ENCODE measurements at places on chromosomes 16 and 17.

- DNase-seq, result no peak
These were observed 467.2 kb downstream of the CDH8 start for GRCh38 chr16:61569028-61569427.

GRCh38 chr16:75108792-75109731 is 7.5 kb downstream of the LDHD start:
- peak; percentile 59 for DNase-seq

DNA sequence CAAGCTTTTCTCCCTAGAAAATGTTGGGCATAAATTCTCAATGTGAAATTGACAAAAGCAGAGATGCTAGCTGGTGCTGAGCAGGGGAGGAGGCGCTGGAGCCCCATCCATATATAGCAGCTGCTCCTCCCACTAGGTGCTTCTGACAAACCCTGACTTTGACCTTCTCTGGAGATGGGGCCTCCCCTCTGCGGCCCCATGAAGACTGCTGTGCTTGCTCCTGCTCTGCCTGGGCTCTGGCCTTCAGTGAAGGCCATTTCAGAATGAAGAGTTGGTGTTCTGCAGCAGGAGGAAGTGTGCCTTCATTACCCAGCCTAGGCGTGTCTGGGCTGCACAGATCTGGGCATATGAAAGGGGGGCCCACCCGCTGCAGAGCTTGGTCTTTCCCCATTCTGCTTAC is 29.7 kb downstream of the ASIC2 start:
- no peak for DNase-seq

DNA sequence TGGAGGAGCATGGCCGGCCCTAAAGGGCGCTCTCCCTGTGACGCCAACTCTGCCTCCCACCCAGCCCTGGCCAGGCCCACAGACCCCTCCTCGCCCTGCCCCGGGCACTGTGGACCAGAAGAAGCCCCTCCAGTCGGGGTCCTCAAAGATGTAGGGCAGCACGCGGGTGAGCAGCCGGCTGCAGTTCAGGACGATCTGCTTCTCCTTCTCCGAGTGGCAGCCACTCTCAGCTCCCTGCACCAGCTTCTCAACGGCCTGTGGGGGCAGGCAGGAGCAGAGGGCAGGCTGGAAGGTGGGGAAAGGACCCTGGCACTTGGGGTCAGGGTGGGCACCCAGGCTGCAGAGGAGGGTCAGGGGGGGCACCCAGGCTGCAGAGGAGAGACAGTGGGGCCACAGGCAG is 8.9 kb downstream of the HID1 start:
- no peak for DNase-seq

- no peak for DNase-seq
These were observed 103.1 kb downstream of the SOX9 start for GRCh38 chr17:72223866-72224291.

GRCh38 chr16:11980136-11980844 is 3.8 kb downstream of the SNX29 start:
- DNase-seq, result no peak

- DNase-seq, result no peak
These were observed 11.5 kb downstream of the AANAT start for GRCh38 chr17:76478730-76479514.

GRCh38 chr16:89061590-89062380 is 31.9 kb upstream of the ACSF3 start:
- DNase-seq, result no peak

DNA sequence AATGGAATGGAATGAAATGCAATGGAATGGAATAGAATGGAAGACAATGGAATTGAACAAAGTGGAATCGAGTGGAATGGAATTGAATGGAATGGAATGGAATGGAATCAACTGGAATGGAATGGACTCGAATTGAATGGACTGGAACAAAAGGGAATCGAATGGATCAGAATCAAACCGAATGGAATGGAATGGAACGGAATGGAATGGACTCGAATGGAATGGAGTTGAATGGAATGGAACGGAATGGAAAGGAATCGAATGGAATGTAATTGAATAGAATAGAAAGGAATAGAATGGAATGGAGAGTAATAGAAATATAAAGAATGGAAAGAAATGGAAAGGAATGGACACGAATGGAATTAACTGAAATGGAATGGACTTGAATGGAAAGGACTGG is 475.2 kb upstream of the WSB1 start:
- DNase-seq, result no peak

DNA sequence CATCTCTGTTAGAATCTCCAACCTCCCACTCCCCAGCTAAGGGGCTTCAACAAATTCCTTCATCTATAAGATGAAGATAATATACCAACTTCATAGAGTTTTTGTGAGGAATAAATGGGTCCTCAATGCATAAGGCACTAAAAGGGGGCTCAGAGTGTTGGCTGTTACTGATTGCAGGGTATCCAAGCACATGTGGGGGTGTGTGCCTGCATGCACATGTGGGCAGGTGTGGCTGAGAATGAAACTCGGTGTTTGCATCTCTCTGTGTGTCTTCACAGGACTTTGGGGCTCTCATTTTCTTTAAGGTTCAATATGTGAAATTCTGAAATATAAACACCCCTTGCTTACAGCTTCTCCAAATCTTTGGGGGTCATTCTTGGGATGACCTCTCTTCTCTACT is 4.1 kb upstream of the PPP1R9B start:
- no peak for DNase-seq

DNA sequence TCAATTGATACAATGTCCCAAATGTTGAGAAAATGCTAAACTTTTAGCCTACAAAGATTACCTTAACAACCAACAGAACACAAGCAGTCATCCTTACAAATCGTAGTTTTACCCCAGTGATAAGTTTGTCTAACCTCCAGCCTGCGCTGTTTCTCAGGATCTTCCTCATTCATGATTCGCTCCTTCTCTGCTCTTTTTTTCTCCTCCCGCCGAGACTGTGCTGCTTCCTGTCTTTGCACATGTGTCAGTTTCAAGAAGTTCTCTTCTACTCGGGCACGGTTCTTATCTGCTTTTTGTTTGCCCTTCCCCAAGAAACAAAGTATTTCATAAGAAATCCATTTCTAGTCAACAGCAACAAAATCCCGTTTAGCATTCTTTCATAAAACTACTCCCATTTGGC is 10.2 kb upstream of the STRADA start:
- DNase-seq, result no peak

- no peak for DNase-seq
These were observed 5.0 kb downstream of the TSPAN10 start for GRCh38 chr17:81641825-81642489.

DNA sequence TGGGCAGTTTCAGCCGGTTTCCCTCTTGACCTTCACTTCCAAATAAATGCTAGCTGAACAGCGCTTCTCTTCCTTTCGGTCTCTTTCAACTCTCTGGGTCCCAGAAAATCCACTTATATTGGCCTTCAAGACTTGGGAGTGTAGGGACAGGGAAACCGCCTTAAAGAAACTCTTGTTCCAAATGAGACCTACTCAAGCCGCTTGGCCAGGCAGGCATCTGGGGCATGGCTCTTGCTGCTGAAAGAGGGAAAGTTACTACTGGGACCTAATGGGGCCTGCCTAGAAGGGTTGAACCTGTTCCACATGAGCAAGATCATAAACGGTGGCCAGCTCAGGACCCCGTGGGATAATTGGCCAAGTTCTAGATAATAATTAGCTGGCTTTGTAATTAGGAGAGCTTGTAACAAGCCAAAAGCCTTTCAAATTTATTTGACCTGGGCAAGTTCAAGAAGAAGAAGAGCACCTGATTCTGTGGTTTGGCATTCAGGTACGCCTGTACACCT is 13.2 kb downstream of the CDH1 start:
- no peak for DNase-seq

DNA sequence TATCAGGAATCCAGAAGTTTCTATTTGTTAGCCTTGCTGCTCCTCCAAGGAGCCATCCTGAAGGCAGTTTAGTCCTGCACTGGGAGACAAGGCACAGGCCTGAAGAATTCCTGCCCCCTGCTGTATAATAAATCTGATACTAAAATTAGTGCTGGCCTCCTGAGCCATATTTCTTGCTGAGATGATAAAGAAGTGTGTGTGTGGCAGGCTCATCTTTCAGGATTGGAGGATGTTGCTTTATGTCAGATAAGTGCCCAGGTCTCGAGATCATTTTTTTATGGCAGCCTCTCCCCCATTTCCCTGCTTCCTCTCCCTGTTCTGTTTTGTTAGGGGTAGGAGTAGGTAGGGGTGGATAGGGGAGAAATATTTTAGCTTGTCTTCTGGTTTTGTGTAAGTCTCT is 26.0 kb downstream of the MSI2 start:
- peak; percentile 30 for DNase-seq

GRCh38 chr16:1385232-1385631 is 29.3 kb downstream of the UNKL start:
- peak; percentile 56 for DNase-seq

DNA sequence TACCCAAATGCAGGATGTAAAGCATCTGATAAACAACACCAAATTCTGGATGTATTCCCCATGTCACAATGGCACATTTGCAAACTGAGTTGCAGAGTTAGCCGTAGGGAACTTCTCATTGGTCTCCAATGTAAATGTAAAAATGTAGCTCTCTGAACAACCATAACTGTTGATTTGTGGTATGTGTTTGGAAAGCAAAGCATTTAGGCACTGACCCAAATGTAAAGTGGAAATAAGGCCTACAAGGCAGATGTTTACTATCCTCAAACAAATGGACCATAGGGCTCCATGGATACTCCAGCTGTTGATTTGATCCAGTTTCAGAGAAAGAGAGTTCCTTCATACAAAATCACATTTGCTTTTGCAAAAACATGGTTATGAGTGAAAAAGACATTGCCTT is 223.0 kb upstream of the ELAC2 start:
- DNase-seq, result no peak

DNA sequence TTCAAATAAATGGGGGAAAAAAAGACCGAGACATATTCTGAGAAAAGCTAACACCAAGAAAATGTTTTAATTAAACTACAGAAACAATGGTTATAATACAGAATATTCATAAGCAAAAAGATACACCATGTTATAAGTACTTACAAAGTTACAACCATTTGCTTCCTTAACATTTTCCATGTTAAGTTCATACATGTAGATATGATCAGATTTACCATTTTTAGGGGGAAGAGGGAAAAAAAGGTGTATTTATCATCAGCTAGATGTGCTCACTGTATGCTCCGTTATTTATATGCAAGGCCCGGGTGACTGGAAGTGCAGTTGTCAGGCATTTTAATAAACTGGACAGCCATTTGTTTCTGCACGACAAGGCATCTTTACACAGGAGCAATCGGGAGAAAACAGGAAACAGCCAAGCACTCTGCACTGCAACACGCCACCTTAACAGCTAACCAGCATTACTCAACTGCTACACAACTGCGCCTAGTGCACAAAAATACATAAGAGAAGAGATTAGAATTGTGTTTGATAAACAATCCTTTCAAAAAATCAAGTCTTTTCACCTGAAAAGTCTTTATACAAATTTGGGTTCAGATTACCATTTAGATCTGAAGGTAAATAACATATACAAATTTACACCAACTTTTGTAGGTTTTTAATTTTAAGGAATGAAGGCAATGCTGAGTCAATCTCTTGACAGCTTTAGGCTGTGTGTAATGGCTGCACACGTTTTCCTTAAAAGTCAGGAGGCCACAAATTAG is 2.9 kb downstream of the SRSF2 start:
- no peak for DNase-seq

DNA sequence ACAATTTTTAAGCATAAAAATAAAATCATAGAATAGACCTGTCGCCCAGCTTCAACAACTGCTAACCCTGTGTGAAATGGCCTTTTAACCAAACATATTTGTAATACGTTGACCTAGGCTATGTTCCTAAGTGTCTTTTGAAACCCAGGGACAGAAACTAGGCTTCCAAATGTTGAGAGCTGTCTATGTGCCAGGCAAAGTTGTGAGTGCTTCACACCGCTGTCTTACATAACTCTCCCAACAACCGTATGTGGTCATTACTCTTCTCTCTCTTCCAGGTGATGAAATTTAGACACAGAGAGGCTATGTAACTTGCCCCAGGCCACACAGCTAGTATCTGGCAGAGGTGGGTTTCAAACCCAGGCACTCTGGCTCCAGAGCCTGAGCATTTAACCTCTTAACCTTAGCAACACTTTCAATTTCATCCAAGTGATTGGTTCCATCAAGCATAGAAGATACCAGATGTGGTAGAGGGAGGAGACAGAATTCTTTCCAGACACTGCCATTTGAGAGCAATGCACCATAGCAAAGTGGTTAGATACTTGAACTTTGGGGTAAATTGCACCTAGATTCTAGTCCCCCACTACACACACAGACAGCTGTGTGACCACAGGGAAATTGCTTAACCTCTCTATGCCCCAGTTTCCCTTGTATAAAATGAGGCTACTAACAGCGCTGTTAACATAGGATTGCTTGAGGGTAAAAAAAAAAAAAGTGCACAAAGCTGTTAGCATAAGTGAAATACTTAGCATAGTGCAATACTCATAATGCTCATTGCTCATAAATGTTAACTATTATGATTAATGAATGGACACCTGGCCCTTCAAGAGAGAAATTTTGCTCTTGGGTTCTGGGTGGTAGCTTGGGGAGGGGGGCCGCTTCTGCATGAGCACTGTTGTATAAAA is 160.6 kb downstream of the IRX3 start:
- no peak for DNase-seq

GRCh38 chr17:73090396-73091202 is 1.9 kb downstream of the SLC39A11 start:
- no peak for DNase-seq

- DNase-seq, result no peak
These were observed 14.0 kb downstream of the EEF2K start for GRCh38 chr16:22220069-22220440.

DNA sequence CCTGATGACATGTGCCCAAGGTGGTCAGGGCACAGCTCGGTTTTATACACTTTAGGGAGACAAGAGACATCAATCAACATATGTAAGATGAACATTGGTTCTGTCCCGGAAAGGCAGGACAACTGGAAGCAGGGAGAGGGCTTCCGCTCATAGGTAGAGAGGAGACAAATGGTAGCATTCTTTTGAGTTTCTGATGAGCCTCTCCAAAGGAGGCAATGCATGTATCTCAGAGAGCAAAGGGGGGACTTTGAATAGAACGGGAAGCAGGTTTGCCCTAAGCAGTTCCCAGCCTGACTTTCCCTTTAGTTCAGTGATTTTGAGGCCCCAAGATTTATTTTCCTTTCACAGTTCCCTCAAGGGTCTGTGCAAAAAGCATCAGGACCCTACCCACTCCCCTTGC is 172.4 kb upstream of the TNRC6C start:
- no peak for DNase-seq
